ENCODE measurements at places on chromosomes 12 and 14. TPM values are rescaled to one million over a fixed set of nuclear protein-coding genes. Genes with fewer than 3 reads are reported as not detected.

The ANP32D gene
- total RNA-seq, result not detected

The VWF gene
- 173 TPM for total RNA-seq

The RNASE9 gene
- not detected for total RNA-seq

The DNAAF2 gene
- 5.5 TPM for total RNA-seq

The SMCO2 gene
- not detected for total RNA-seq
